Progenitor cell of endocrine pancreas (in vitro differentiated cells): ENCODE measurements at places on chromosomes 5 and 9. TPM values are rescaled to one million over a fixed set of nuclear protein-coding genes. Genes with fewer than 3 reads are reported as not detected.

The RORB gene
- 0.07 TPM in 1 of 2 replicates, not detected in the other for total RNA-seq

DNA sequence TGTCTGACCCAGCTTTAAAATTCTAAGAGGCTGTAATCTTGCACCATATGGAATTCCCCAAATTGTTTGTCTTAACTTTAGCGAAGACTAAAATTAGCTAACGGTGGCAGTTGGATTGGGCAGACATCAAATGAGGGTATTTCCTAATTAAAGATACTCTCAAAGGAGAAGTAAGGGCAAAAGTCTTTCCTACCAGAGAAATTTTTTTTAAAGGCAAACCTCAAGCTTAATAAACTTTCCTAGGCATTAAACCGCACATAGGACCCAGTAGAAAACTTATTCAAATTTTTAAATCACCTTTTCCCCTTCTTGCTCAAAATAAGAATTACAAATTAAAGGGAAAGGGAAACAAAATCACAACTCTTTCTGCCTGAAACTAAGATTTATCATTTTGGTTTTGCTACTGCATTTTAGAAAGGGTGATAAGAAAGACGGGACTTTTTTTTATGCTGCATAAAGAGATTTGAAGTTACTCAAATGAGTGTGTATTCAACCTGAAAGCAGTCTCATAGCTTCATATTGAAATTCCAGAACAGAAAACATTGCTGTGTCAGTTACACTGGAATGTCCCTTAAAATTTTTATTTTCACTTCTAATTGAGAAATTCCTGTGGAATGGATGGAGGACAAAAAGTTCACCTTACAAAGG lies 189.1 kb upstream of the PTGER4 start:
- H3K27me3 ChIP-seq: no peaks in the 10 kb centered on the region
- no peaks in the 10 kb centered on the region for H3K36me3 ChIP-seq
- DNase-seq: no peak
- no peak overlapping the region for H3K4me3 ChIP-seq

DNA sequence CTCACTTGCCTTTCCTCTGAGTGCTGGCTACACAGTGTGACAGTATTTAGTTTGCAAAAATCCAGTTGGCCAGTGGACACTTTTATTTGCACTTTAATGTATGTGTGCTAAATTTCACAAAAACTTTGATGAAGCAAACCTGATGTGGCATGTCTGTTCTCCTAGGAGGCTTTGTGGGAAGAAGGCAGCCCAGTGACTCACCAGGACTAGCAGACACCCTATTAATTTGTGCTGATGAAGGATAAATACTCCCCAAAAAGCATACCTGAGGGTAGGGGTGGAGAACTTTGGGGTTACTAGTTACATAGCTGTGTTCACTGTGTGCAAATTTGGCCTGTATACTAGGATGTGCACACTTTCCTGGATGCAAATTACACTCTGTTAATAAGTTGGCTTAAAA lies 39.3 kb upstream of the IPPK start:
- no peak for DNase-seq
- H3K27me3 ChIP-seq: no peaks in the 10 kb centered on the region
- peaks cover 15% of the 10 kb centered on the region for H3K36me3 ChIP-seq
- H3K4me3 ChIP-seq: no peak overlapping the region
- no peak overlapping the region for H3K27ac ChIP-seq

GRCh38 chr5:80067531-80068245 lies 32.5 kb downstream of the THBS4 start:
- H3K36me3 ChIP-seq: peaks cover 2% of the 10 kb centered on the region
- H3K4me1 ChIP-seq: peaks cover 2% of the 10 kb centered on the region
- no peak overlapping the region for H3K27ac ChIP-seq
- no peak overlapping the region for H3K4me3 ChIP-seq
- no peak for DNase-seq

DNA sequence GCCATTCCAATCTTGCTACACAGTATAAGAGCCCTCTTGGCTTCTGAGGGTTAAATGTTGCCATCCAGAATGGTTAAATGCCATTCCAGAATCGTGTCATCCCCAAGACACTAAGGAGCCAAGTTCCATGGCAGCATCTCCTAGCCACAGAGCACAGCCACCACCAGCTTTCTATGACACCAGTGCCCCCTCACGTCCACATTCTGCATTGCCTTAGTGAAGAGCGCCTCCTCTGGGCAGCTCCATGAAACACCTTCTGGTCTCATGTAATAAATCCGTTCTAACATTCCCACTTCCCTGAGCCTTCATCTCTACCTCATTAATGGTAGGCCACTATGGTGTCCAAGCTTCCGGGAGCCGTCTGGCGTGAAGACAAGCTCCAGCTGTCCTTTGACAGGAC lies 12.4 kb downstream of the CBY3 start:
- no peaks in the 10 kb centered on the region for H3K4me1 ChIP-seq
- no peaks in the 10 kb centered on the region for H3K27me3 ChIP-seq
- no peak overlapping the region for H3K4me3 ChIP-seq

The ANKRD31 gene
- 0.55 and 0.80 TPM in 2 replicates for total RNA-seq

The EGFLAM gene
- 0.18 and 0.69 TPM in 2 replicates for total RNA-seq
